ENCODE measurements at places on chromosomes 12 and 14. TPM values are rescaled to one million over a fixed set of nuclear protein-coding genes. Genes with fewer than 3 reads are reported as not detected.
A peak's percentile ranks its signal among the peaks of the same experiment; 100 is the strongest.

PRICKLE1 gene
- total RNA-seq, result 1.1 TPM

COCH gene
- total RNA-seq, result 5.0 TPM

RHEBL1 gene
- 14.9 TPM for total RNA-seq

AICDA gene
- not detected for total RNA-seq

KRT5 gene
- total RNA-seq, result not detected

PPP2R5E gene
- 48.1 TPM for total RNA-seq

EFS gene
- total RNA-seq, result not detected

SYNE2 gene
- 143 TPM for total RNA-seq

TAS2R19 gene
- 1.8 TPM for total RNA-seq

INSM2 gene
- total RNA-seq, result not detected

C1R gene
- 4.0 TPM for total RNA-seq

DNA sequence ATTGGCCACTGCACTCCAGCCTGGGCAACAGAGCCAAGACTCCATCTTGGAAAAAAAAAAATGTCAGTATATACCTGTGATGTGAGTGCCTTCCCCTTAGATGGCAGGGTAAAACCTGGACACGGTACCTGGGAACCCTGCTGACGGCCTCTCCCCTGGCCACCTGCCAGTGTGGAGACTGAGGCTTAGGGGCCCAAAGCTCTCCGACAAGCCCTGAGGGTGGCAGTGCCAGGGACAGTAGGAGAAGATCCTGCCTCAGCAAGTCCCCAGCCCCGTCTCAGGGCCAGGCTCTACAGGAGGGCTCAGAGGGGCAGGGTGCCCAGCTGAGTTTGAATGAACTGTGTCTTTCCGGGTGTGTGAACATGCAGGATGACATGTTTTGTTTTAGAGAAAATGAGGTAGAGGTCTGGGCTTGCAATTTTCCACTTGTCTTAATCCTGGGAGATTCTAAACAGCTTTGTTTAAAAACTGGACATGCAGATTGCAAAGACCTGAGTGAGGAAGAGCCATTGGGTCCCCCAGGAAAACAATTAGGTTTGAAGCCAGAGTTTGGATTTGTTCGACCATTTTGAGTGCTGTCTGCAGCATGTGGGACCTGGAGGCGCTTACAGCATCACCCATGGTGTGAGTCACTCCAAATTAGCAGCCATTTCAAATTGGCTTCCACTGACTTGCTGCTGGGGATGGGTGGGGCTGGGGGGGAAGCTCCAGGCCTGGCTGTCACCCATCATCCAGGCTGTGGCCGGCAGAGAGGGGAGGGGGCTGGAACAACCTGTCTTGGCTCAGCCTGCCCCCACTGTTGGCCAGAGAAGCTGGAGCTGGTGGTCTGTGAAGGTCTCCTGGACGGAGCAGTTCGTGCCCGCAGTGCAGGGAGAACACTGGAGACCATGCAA lies 10.8 kb downstream of the TSPAN9 start:
- no peaks in the 10 kb centered on the region for H3K27me3 ChIP-seq
- DNase-seq, result no peak
- H3K4me1 ChIP-seq, result no peaks in the 10 kb centered on the region
- no peak overlapping the region for H3K4me3 ChIP-seq
- H3K27ac ChIP-seq, result no peak overlapping the region
- no peaks in the 10 kb centered on the region for H3K36me3 ChIP-seq

- H3K4me3 ChIP-seq, result no peak overlapping the region
- H3K4me1 ChIP-seq, result peaks cover 16% of the 10 kb centered on the region
- no peak for DNase-seq
- H3K27ac ChIP-seq, result no peak overlapping the region
Measured at GRCh38 chr14:73833530-73834260, 17.9 kb upstream of the PTGR2 start.

- peak; percentile 56 for DNase-seq
- no peak overlapping the region for H3K4me3 ChIP-seq
- H3K27me3 ChIP-seq, result peaks cover 75% of the 10 kb centered on the region
- H3K27ac ChIP-seq, result peak overlapping the region; percentile 6
- peaks cover 39% of the 10 kb centered on the region for H3K4me1 ChIP-seq
Measured at GRCh38 chr14:54669721-54670561, 103.0 kb downstream of the SAMD4A start.

- H3K4me1 ChIP-seq, result no peaks in the 10 kb centered on the region
- no peaks in the 10 kb centered on the region for H3K36me3 ChIP-seq
- no peak for DNase-seq
- H3K27me3 ChIP-seq, result no peaks in the 10 kb centered on the region
- no peak overlapping the region for H3K4me3 ChIP-seq
Measured at GRCh38 chr14:41222581-41222980, 384.1 kb upstream of the LRFN5 start.

GRCh38 chr14:22379727-22380126 lies 209.3 kb downstream of the DAD1 start:
- no peaks in the 10 kb centered on the region for H3K27me3 ChIP-seq
- no peak overlapping the region for H3K27ac ChIP-seq
- no peak overlapping the region for H3K4me3 ChIP-seq

GRCh38 chr14:78367355-78367754 lies 197.2 kb downstream of the NRXN3 start:
- no peak overlapping the region for H3K4me3 ChIP-seq
- DNase-seq, result no peak
- H3K36me3 ChIP-seq, result no peaks in the 10 kb centered on the region
- no peak overlapping the region for H3K27ac ChIP-seq
- no peaks in the 10 kb centered on the region for H3K27me3 ChIP-seq

DNA sequence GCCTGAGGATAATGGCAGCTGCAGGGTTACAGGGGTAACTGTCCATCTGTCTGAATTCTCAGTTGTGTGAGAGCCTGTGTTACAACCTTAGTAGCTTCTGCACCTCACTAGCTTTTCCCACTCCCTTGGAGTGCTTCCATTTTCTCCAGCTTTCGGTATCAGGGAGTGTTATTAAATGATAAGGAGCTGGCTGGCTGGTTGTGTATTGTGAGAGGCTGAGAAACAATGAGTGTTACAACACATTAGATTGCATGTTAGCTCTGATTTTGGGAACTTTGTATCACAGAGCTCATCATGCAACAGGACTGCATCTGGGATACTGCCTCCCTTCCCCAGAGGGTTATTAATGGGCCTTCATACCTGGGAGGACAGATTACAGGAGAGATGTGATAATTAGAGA lies 723.7 kb downstream of the DIO2 start:
- H3K36me3 ChIP-seq, result no peaks in the 10 kb centered on the region
- H3K27me3 ChIP-seq, result no peaks in the 10 kb centered on the region
- H3K27ac ChIP-seq, result no peak overlapping the region

GRCh38 chr14:38828183-38828827 lies 274.7 kb downstream of the SEC23A start:
- H3K4me1 ChIP-seq, result no peaks in the 10 kb centered on the region
- DNase-seq, result no peak
- no peaks in the 10 kb centered on the region for H3K36me3 ChIP-seq
- H3K4me3 ChIP-seq, result no peak overlapping the region

DNA sequence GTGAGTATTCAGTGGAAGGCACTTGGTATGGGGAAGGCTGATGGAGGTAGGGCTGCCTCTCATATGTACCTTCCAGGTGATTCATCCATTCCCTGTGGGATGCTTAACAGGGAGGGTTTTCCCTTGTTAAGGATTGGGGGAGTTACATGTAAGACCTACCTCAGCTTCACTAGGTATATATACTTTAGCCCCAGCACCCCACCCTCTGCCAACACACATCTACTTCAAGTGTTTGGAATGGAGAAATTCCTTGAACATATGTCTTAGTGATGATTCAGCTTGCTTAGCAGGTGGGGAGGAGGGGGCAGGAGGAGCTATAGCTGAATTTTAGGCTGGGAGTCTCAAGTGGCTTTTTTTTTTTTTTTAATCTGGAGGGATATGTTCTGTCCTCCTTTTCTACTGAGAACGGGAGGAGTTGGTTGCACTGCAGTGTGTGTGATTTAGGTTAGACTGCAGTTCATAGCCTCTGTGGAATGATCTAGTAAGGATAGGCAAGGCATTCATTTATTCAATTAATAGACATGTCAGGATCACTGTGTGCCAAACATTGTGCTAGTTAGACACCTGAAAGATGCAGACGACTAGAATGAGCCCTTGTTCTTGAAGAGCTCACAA lies 1.7 kb downstream of the PIP4K2C start:
- peaks cover 22% of the 10 kb centered on the region for H3K4me1 ChIP-seq
- H3K4me3 ChIP-seq, result peak overlapping the region; percentile 83
- peaks cover 15% of the 10 kb centered on the region for H3K36me3 ChIP-seq
- H3K27me3 ChIP-seq, result no peaks in the 10 kb centered on the region
- no peak overlapping the region for H3K27ac ChIP-seq

DNA sequence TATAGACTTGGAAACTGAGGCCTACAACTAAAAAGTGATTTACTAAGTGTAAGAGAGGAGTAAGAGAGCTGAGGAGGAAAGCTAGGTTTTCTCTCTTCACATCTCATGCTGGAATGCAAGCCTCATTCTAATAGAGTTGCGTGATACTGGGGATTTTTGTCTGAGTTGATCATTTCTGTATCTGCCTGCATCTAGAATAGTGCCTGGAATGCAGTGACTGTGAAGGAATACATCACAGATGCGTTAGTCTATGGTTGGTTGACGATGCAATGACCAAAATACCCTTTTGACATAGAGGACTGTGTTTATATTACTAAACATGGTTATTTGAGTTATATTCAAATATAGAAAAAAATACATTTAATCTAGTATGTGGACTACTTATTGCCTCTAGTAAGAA lies 9.2 kb upstream of the TMEM117 start:
- H3K4me3 ChIP-seq, result no peak overlapping the region
- peaks cover 3% of the 10 kb centered on the region for H3K4me1 ChIP-seq
- H3K27me3 ChIP-seq, result peaks cover 19% of the 10 kb centered on the region
- no peak for DNase-seq

GRCh38 chr12:119634743-119635142 lies 33.2 kb upstream of the PRKAB1 start:
- H3K36me3 ChIP-seq, result no peaks in the 10 kb centered on the region
- peaks cover 42% of the 10 kb centered on the region for H3K27me3 ChIP-seq
- no peaks in the 10 kb centered on the region for H3K4me1 ChIP-seq
- no peak overlapping the region for H3K27ac ChIP-seq
- no peak overlapping the region for H3K4me3 ChIP-seq

GRCh38 chr14:88297306-88297705 lies 25.8 kb downstream of the KCNK10 start:
- peaks cover 15% of the 10 kb centered on the region for H3K27me3 ChIP-seq
- no peak overlapping the region for H3K4me3 ChIP-seq
- no peaks in the 10 kb centered on the region for H3K4me1 ChIP-seq
- no peaks in the 10 kb centered on the region for H3K36me3 ChIP-seq
- no peak overlapping the region for H3K27ac ChIP-seq
- DNase-seq, result no peak

DNA sequence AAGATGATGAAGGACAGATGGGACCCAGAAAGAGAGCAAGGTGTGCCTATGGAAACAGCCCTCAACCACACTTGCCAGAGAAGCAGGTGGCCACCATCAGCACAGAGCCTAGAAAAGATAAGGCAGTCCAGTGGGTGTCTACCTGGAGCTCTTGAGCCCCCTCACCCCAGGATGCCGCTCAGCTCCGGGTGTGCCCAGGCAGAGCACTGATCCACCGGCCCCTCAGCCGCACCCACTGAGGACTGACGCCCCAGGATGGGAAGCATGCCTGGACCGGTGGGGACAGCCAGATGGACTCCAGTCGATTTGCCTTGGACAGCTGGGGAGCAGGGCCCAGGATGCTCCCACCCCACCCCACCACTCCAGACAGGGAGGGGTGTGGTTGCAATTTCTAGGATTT lies 15.1 kb upstream of the ZFP36L1 start:
- peaks cover 5% of the 10 kb centered on the region for H3K36me3 ChIP-seq
- H3K4me3 ChIP-seq, result no peak overlapping the region
- no peak overlapping the region for H3K27ac ChIP-seq
- peaks cover 2% of the 10 kb centered on the region for H3K4me1 ChIP-seq
- H3K27me3 ChIP-seq, result no peaks in the 10 kb centered on the region

- H3K4me1 ChIP-seq, result no peaks in the 10 kb centered on the region
- no peak for DNase-seq
- H3K4me3 ChIP-seq, result no peak overlapping the region
- H3K27me3 ChIP-seq, result no peaks in the 10 kb centered on the region
- H3K36me3 ChIP-seq, result no peaks in the 10 kb centered on the region
- H3K27ac ChIP-seq, result no peak overlapping the region
Measured at GRCh38 chr12:14075797-14076393, 94.5 kb upstream of the GRIN2B start.

- no peak overlapping the region for H3K27ac ChIP-seq
- DNase-seq, result no peak
- no peak overlapping the region for H3K4me3 ChIP-seq
- no peaks in the 10 kb centered on the region for H3K4me1 ChIP-seq
Measured at GRCh38 chr12:118541934-118542333, 165.6 kb downstream of the SUDS3 start.

- no peak overlapping the region for H3K27ac ChIP-seq
- peaks cover 17% of the 10 kb centered on the region for H3K4me1 ChIP-seq
- no peaks in the 10 kb centered on the region for H3K27me3 ChIP-seq
- peak; percentile 45 for DNase-seq
- H3K4me3 ChIP-seq, result no peak overlapping the region
Measured at GRCh38 chr12:57276935-57277563, 26.1 kb upstream of the STAC3 start.

- DNase-seq, result no peak
- peak overlapping the region; percentile 99 for H3K4me3 ChIP-seq
- H3K36me3 ChIP-seq, result peaks cover 39% of the 10 kb centered on the region
- H3K4me1 ChIP-seq, result peaks cover 33% of the 10 kb centered on the region
Measured at GRCh38 chr12:14962797-14963196, 1.4 kb upstream of the ARHGDIB start.

DNA sequence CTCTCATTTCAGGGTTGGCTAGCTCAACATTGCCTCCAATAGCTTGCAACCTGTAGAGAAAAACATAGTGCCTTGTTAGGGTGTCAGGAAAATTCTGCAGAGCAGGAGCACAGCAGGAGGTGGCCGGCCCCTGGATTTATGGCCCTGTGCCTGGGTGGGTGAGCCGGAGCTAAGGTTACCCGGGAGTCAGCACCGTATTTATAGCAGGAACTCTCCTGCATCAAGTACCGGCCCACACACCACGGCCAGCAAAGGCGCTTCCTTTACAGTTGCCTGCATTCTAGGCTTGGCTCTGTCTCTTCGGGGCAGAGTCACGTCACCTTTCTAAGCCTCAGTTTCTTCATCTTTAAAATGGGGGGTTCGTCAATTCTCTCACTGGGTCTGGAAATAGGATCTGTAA lies 52.8 kb upstream of the EML1 start:
- peaks cover 31% of the 10 kb centered on the region for H3K27me3 ChIP-seq
- no peaks in the 10 kb centered on the region for H3K36me3 ChIP-seq
- no peak overlapping the region for H3K4me3 ChIP-seq

DNA sequence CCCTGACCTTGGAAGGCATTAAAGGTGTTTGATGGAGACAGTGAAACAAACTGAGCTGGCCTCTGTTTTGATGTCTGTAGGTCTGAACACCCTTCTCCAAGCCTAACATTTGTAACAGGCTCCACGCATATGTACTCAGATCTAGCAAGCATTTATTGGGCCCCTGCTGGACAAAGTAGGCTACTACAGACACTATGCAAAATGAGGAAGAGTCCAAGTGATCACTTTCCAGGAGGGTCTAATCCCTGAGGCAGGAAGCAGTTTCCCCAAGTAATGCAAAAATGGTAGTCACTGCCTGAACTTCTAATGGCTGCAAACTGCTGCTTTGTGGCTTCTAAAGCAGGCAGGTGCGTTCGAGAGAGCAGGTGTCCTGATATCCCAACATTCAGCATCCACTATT lies 405.8 kb downstream of the MED13L start:
- H3K27me3 ChIP-seq, result peaks cover 27% of the 10 kb centered on the region
- no peak for DNase-seq
- no peak overlapping the region for H3K27ac ChIP-seq
- peaks cover 9% of the 10 kb centered on the region for H3K4me1 ChIP-seq

GRCh38 chr12:16136219-16136988 lies 141.1 kb downstream of the SLC15A5 start:
- no peaks in the 10 kb centered on the region for H3K27me3 ChIP-seq
- H3K4me3 ChIP-seq, result no peak overlapping the region
- no peaks in the 10 kb centered on the region for H3K4me1 ChIP-seq
- DNase-seq, result no peak

Data from activated CD8-positive, alpha-beta memory T cell treated with anti-CD3 and anti-CD28 coated beads, Interleukin-2, amount 10 ng/mL, durations not matched to agents 7 days and 5 days (primary cell).